NCI-H1417 treated with DMSO at 0.1 percent for 48 hours (cell line): ENCODE measurements at places on chromosomes 3 and 15.

- no peak for DNase-seq
Measured at GRCh38 chr3:130918328-130918727, 24.4 kb downstream of the ATP2C1 start.

DNA sequence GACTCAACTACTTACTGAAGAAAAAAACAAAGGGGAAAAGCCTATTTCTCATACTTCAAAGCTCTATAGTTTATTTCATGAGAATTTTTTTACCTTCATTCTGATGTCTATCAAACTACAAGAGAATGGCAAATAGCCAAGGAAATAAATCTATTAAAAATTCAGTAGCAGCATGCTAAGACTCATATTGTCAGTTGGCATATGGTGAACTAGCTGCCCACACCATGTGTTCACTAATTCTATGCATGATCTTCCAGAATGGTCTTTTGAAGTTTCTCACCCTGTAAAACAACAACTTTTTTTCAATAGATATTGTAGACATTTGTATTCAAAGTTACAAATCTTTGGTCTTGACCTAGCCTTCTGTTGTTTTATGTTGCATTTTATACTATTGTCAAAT lies 386.2 kb downstream of the RSL24D1 start:
- no peak for DNase-seq

GRCh38 chr3:127679534-127680145 lies 6.9 kb downstream of the ABTB1 start:
- DNase-seq: no peak

DNA sequence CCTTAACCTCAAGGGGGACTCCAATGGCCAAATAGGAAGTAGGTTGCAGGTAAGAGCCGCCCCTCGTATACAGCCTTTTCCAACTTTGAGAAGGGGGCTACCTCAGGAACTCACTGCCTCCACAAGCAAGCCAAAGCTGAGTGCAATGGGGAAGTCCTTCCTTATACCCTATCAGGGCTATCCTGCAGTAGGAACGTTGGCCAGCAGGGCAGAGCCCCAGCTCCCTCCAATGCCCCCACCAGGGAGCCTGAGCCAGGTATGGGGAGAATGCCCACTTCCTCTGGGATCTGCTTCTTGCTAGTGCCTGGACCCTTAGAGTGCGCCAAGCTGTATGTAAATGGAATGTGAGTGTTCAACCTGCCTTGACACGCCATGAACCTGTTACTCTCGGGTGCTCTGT lies 16.3 kb downstream of the CACNA2D2 start:
- no peak for DNase-seq

- DNase-seq: no peak
Measured at GRCh38 chr3:72345980-72346379, 502.3 kb downstream of the SHQ1 start.

DNA sequence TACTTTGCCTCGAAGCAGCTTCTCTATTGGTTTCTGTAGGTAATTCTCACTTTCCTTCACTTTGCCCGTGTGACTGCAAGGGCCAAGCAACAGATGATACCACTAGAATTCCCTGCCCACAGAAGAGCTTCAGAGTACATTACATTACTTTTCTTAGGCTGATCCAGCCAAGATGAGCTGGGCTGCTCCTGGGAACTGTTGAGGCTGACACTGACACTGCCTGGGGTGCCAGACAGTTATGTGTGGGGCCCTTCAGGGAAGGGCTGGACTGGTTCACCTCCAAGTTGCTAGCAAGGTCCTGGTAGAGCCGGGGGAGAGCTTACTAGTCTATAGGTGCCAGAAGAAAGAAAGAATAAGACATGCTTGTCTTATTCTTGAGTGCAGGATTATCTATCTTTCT lies 19.0 kb downstream of the GORASP1 start:
- DNase-seq: no peak

- no peak for DNase-seq
Measured at GRCh38 chr3:72205297-72205826, 420.4 kb upstream of the PROK2 start.

DNA sequence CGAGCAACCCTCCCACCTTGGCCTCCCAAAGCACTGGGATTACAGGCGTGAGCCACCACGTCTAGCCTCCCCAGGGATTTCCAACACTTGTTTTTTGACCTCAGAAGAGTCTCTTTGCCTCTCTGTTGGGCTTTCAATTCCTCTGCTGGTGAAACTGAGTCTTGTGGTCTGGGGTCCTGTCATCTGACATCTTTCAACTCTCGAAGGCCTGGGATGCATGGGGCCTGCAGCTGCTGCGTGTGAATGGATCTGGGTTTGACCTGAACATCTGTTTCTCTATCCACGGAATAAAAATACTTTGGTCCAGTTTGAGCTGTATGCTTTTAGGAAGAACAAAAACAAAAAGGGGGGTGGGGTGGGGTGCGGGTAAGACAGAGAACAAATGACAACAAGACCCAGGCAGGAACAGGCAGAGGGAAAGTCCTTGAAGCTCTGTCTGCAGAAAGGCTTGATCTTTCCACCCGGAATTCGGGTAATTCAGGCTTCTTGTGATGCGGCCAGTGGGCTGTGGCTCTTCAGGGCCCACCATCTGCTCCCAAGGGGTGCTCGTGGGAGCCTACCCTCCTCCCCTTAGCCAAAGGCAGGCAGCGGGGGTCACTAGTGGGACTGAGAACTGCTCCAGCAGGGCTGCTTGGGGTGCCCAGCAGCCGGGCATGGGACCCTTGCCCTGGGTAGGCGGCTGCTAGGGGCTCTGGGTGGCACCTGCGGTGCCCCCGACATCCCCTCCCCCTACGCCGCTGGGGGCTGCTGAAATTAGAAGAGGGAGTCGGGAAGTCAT lies 71.5 kb downstream of the SLC12A8 start:
- DNase-seq: no peak

- peak; percentile 55 for DNase-seq
Measured at GRCh38 chr15:60006203-60006862, 2.2 kb downstream of the FOXB1 start.

DNA sequence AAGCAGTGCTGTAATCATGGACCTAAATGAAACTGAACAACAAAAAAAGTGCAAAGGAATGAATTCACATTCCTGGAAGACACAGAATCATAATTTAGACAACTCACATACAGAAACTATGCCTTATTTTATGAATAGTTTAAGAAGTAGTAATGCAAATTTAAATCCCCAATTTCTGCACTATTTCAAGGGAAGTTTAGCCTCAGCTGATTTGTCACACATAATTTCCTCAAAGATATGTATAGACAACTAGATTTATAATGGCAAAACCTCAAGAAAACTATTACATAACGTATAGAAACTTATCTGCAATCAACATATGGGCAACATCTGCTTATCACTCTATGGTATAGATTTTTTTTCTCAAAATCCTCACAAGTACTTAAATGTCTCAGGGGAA lies 7.8 kb upstream of the PTX3 start:
- DNase-seq: no peak

DNA sequence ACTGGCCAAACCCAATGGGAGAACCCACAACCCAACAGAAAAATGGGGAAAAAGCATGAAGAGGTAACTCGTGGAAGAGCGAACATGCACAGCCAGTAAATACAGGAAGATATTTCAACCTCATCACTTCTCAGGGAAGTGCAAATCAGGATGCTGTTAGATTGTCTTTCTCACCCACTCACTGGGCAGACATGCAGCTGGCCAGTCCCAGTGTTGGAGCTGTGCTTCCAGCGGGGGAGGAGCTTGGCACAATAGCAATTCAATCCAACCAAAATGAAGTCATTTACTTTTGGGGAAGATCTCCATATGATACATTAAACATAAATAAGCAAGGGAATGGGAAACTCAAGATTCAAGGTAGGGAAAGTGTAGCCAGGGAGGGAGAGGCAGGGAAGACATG lies 12.1 kb downstream of the WNT7A start:
- DNase-seq: no peak

DNA sequence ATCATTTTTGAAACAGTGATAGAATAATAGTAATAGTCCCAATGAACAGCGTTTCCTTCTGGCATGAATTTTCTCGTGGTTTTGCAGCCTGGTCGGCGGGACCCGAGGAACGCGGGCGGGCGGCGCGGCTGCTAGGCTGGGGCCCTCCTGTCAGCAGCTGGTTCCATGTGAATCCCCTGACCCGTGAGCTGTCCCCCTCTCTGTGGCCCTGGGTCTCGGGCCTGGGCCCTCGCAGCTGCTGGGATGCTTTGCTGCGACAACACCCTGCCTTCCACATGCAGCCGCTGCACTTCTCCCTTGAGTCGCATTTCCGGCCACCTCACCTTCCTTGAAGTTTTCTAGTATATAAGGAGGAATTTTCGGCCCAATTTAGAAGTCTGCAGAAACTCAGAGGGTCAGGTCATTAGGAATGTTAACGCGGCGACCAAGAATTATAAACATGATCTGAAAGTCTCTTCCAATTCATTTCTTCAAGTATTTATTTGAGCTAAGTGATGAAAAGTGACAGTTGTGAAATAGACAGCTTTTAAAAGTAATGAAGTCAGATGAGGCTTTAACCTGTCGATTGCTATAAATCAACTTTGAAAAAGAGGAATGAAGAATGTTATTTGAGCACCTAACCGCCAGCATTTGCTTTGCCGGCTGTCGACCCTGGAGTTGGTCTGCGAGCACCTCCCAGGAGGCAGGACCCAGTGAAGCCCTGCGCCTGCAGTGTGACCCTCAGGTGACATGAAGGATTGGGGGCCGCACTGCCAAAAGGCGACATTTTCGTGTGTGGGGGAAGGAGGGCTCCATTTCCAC lies 27.7 kb downstream of the NR2F2 start:
- DNase-seq: no peak

DNA sequence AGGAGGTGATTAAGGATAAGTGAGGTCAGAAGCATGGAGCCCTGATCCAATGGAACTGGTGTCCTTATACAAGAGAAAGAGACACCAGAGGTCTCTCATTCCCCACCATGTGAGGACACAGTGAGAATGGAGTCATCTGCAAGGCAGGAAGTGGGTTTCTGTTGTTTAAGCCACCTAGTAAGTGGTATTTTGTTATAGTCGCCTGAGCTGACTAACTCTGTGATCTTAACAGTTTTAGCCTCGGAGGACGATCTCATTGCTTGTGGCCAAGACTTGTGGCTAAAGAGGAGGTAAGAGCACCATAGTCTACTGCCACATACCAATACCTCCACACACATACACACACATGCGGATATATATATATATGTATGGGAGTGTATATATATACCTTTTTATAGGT lies 73.8 kb downstream of the MCTP2 start:
- no peak for DNase-seq

- no peak for DNase-seq
Measured at GRCh38 chr3:44125246-44125645, 116.4 kb upstream of the TOPAZ1 start.

- no peak for DNase-seq
Measured at GRCh38 chr3:37140899-37141541, 33.4 kb downstream of the LRRFIP2 start.

DNA sequence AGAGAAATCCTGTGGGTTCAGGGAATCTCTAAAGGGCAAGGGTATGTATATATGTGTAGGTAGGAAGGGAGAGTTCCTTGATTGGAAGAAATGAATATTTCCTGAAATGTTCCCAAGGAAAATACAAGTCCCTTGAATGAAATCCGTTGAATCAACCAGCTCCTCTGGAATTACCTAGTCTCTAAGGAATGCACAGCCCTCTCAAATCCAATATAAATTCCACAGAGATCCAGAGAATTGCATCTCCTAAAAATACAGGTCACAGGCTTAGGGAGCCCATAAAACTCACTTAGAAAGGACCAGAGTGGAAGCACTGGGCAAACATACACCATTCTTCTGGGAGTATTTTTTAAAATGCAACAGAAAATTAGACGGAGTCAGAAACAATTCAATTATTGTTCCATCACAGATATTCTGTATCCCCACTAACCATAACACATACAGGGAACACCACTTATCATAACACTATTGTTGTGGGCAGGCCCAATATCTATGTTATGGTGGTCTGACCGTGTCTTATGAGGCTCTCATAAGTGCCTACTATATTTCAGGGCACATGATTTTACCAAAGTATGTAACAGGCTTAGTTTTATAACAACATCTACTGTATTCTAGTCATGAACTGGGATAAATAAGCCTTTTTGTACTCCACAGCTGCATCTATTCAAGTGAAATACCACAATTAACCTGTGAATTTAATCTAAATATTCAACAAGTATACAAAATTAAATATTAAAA lies 43.7 kb downstream of the IGSF11 start:
- no peak for DNase-seq

GRCh38 chr3:185831195-185831594 lies 6.4 kb upstream of the IGF2BP2 start:
- no peak for DNase-seq

- DNase-seq: no peak
Measured at GRCh38 chr15:69391046-69391757, 22.9 kb upstream of the KIF23 start.
